ENCODE measurements at places on chromosomes 3 and 15.

DNA sequence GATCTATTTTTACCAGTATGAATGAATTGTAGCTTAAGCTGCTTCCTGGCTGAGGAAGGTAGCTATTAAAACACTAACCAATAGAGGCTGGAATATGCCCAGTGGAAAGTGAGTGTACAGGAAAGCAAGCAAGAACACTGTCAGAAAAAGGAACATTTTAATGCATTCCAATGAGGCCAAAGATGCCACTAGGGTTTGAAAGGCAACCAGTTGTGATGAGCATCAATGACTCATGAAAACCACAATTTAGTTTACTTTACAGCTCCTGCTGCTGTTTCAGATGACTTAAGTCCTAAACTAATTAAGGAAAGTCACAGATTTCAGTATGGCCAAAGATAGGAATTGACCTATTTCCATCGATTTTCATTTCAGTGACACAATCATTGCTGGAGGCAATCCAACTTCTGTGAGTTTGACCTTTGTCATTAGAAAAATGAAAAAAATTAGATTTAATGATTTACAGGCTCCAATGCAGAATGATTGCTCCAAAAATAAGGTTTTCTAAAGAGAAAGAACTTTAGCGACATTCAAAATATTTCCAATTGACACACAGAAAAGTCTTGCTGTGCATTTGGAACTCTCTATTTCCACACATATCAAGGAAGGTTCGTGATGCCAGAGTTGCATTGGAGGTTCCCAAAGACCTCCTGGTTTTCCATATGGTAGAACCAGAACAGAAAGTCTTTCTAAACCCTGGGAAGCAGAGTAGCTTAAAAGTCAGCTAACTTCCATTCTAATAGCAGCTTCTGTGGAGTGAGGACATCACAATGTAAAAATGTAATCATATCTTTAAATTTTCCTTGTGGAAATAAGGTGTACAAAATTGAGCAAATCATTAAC is 103.0 kb downstream of the SUCNR1 start:
- DNase-seq, result no peak

GRCh38 chr3:29763115-29763514 is 482.2 kb downstream of the RBMS3 start:
- no peak for DNase-seq

- no peak for DNase-seq
Measured at GRCh38 chr15:31551323-31551722, 224.7 kb downstream of the KLF13 start.

- DNase-seq, result no peak
Measured at GRCh38 chr3:113276751-113277080, 65.4 kb downstream of the BOC start.

DNA sequence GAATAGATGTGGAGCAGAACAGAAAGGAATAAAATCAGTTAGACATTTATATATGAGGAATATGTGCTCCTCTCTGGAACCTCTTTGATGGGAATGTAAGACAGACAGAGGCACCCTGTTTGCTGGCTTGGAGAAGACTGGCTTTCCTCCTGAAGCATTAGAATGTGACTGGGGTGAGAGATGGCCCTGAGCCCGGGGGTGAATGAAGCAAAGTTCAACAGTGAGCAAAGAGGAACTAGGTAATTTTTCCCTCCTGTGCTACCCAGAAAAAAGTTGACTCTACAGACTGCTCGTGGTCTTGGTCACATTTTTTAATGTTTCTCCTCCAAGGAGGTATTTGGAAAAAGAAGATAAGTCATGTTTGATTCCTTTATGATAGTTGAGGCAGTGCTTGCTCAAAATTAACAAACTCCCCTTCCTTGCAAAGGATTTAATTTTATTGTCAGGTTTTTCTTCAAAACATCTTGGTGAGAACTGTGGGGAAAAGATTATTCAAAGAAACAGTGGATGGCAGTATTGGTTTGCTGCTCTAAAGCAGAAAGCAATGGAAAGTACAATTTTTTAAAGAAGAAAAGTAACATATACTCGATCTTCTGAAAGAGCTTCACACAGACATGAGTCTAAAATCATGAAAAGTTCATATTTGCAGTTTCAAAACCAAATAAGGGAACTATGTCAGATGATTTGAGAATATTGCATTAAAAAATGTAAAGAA is 370.4 kb upstream of the CDIN1 start:
- DNase-seq, result no peak

DNA sequence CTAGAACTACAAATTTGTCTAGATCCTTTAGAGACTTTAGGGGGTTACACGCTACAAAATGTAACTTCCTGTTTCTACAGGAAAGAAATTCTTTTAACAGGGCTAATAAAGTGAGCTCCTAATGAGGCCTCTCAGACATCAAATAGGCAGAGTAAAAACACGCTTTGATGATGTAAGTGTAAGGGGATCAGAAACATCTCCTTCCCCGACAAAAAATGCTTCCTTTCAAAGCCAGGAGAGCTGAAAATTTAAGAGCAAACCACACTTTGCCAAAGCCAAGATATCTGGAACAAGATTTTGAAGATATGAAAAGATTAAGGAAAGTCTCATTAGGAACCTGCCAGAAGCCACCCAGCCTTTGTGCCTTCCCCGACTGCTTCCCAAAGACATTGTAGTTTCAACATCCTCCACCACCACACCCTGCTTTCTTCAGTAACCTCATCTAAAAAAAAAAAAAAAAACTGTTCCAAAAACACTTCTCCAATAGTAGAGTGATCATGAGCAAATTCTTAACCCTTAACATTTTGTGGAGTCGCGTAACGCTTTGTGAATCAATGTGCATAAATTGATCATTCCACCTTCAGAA is 505.0 kb upstream of the THBS1 start:
- DNase-seq, result no peak

DNA sequence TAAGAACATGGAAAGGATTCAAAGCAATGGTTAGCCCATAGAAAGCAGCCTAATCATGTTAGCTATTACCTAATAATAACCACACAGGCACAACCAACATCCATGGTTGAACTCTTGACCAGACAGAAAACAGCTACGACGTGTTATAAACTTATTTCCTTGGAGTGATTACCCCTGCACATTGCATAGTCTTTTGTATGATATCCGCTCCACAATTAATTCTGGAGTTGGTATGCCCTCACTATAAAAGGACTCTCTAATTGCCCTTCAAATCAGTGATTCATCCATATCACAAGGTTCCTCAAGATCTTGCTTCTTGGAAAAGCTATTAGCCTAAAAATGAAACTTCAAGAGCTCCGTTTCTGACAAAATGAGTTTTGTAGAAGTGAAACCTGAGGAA is 117.9 kb downstream of the SYNPR start:
- no peak for DNase-seq

GRCh38 chr3:35688826-35689225 is 49.5 kb downstream of the ARPP21 start:
- DNase-seq, result no peak

DNA sequence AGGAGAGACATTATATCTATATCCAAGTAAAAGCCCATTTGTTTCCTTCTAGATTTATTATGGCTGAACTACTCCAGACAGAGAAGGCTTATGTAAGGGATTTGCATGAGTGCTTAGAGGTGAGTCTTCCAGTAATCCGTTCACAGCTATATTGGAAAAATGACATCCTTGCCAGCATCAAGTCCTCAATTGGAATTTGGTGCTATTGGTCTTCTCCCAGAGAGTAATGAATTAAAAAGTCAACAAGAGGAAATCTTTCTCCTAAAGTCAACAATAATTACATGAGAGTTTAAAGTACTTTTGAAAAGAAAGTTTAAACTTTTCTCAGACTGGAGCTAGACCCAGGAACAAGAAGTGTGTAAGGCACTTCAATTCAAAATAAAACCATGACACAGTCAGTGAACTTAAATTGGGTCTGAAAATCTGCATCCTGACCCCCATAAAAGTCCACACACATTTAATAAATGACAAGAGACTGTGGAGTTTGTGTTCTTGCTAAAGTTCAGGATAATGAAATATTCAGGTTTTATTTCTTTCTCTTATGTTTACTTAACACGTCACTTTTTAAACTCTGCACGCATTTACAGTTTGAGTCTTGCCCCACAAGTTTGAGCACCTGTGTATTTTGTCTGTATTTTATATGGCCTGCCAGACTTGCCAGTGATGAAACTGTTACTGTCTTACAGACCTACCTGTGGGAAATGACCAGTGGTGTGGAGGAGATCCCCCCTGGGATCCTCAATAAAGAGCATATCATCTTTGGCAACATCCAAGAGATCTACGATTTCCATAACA is 268.2 kb upstream of the UMPS start:
- no peak for DNase-seq

DNA sequence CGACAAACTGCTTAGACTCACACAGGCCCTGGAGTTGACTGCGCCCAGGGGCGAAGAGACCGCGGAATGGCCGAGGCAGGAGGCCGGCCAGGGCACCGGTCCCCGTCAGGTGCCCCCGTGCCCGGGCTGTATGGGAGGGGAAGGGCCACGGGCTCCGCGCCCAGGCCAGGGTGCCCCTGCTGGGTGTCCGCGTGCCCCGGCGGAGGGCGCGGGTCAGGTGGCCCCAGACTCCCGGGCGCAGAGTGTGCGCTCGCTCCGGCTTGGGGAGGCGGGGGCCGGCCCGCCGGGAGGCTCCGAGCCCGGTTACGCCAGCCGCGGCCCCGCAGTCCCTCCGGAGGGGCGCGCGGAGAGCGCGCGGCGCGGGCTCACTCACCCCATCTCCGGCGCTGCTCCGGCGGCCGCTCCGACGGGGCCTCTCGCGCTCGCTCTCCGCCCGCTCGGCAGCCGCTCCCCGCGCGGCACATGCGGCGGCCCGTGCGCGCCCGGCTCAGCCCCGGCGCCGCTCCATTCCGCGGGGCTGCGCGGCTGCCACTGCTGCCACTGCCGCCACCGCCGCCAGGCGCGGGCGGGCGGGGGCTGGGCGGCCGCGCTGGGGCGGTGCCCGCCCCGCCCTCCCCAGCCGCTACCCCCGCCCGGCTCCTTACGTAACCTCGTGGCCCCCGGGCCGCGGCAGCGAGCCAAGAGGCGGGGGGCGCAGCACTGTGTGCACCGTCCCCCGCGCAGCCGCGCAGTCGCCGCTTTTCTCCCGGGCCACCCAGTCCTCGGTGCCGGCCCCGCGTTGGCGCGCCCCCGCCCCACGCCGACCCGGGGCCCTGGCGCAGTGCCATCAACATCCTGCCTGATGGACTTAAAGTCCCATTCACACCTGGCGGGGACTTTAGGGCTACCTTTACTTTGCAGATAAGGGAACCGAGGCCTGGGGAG is at the start of gene HOMER2:
Gene HOMER2, minus strand, starts transcription at position 563 of the 924 bp plus-strand sequence. Its CDS starts 185 bp downstream, at position 378.
- DNase-seq, result no peak

- no peak for DNase-seq
Measured at GRCh38 chr3:106208251-106208650, 339.4 kb upstream of the CBLB start.

GRCh38 chr3:190175490-190175889 is 54.8 kb upstream of the P3H2 start:
- DNase-seq, result no peak

Measured in NCI-H524 (cell line).